ENCODE measurements at places on chromosomes 13 and 19.

DNA sequence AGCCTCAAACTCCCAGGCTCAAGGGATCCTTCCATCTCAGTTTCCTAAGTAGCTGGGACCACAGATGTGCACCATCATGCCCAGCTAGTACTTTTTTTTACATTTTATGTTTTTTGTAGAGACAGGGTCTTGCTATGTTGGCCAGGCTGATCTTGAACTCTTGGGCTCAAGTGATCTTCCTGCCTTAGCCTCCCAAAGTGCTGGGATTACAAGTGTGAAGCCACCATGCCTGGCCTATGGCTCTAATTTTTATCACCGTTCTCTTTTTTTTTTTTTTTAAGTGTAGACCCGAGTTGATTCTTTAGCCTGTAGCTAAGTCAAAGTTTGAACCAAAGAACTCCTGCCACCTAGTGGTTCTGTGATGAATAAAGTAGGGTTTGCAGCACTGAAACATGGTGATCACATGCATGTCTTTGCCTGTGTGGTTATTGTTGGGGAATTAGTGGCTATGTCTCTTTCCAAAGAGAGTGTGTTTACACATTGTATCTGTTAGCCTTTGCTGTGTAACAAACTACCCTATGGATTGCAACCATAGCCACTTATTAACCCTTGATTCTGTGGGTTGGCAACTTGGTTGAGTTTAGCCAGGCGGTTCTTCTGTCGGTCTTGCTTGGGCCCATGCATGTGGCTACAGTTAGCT lies 11.6 kb downstream of the NFILZ start:
- DNase-seq: no peak

- no peak for DNase-seq
These were observed 353.2 kb downstream of the SPRY2 start for GRCh38 chr13:79987761-79988160.

- DNase-seq: no peak
These were observed 11.3 kb upstream of the FOSB start for GRCh38 chr19:45456500-45456815.

DNA sequence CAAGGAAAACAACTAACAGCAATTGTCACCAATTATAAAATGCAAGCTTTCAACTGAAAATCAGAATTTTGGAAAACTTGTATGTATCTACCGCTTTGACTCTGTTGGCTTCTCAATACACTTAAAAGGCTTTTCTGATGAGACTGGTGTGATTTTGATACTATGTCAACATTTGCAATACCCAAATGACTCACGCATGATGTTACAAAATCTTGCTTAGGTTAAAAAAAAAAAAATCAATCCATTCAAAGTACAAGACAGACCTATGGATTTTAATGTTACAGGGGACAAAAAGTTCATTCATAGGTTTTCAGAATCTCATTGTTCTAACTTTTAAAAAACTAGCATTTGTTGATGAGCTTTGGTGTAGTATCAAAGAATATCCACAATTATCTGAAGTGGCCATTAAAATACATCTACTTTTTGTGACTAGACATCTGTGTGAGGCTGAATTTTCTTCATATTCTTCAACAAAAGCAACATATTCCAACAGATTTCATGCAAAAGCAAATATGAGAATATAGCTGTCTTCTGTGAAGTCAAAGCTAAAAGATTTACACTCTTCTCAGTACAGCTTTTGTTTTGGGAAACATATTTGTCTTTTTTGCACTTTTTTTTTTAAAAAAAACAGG lies 10.7 kb downstream of the ELF1 start:
- DNase-seq: no peak

DNA sequence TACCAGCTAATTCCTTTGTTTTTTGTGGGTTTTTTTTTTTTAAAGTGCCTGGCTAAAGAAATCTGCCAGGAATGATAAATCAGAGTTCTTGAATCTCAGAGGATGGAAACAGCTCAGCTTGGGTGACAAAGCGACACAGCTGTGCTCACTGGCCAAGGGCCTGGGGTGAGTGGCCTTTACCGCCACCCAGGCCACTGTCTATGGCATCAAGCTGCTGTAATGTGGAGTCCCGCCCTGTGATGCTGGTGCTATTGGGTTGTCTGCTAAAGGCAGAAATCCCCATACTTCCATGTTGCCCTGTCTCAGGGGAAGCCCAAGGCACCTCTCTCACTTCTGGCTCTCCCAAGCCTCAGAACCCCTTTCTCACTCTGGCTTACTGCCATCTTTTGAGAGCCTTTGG lies 82.6 kb upstream of the FARP1 start:
- no peak for DNase-seq

- DNase-seq: no peak
These were observed 43.4 kb downstream of the BICRA start for GRCh38 chr19:47652285-47652684.

DNA sequence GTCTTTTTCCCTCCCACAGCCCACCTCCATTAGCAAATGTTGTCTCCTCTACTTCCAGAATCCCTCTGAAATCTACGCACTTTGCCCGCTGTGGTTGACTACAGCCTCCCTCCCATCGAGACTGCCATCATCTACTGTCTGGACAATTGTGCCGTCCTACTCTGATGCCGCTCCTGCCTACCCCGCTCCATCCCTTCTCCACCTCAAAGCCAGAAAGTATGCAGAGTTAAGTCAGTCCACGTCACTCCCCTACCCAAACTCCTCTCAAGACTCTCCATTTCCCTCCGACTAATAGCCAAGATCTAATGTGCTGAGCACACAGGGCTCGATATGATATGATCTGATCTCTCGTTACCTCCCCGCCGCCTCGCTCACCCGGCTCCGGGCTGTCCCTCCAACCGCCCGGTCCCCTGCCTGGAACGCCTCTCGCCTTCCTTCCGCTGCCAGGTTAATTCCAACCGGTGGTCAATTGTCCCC lies 556 bp downstream of the CACTIN start:
- no peak for DNase-seq
